Glomerular endothelial cell (primary cell): ENCODE measurements at places on chromosomes 6 and 20. TPM values are rescaled to one million over a fixed set of nuclear protein-coding genes. Genes with fewer than 3 reads are reported as not detected.

Gene SMIM28
- total RNA-seq = not detected in 2 replicates

Gene PLN
- total RNA-seq = 0.18 TPM in 1 of 2 replicates, not detected in the other

GRCh38 chr6:23006656-23007055 is 437.3 kb downstream of the HDGFL1 start:
- DNase-seq = no peak

- DNase-seq = no peak
Observed at GRCh38 chr6:136446579-136447187, 103.5 kb downstream of the MAP7 start.

Gene CLIC5
- total RNA-seq = 0.05 and 0.12 TPM in 2 replicates

DNA sequence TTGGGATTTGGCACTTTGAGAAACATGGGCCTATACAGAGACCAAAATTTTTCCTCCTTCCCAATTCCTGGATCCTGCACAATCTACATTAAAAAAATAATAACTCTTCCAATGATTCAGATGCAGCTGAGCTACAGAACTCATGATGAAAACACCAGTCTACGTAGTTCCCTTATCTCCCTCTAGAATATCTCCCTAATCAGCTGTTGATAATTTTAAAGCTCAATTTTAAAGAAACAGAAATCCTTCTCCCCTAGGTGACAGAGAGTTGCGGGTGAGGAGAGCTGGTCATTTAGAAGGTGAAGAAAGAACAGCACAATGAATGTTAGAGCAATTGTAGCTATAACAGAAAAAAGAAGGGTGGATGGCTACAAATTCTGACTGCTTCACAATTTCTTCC is 175.6 kb upstream of the KCNK16 start:
- no peak for DNase-seq

- DNase-seq = no peak
Observed at GRCh38 chr6:22821664-22822320, 252.4 kb downstream of the HDGFL1 start.

- DNase-seq = no peak
Observed at GRCh38 chr6:56684342-56685101, 41.8 kb upstream of the DST start.

Gene VWA7
- 0.34 and 0.58 TPM in 2 replicates for total RNA-seq

Gene BPIFB1
- not detected in 2 replicates for total RNA-seq
